Cardiac muscle cell (in vitro differentiated cells and primary cell): ENCODE measurements at places on chromosomes 1 and 21. TPM values are rescaled to one million over a fixed set of nuclear protein-coding genes. Genes with fewer than 3 reads are reported as not detected.

DNA sequence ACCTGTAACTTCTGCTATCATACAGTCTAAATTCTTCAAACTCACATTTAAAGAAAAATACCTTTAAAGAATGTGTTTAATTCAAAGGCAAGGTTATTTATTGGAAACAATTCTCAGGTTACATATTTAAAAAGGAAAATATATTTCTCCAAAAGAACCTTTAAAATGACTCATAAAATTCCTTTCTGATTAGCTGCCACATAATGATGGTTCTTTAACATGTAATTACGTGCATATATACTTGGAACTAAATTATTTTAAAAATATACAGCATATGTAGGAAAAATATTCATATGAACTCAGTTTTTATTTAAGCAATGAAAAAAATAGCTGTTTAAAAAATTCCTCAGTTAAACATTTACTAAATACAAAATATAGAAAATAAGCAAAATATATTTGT lies 173.6 kb downstream of the COP1 start:
- no peak overlapping the region for H3K27ac ChIP-seq
- no peaks in the 10 kb centered on the region for H3K36me3 ChIP-seq
- no peaks in the 10 kb centered on the region for H3K4me1 ChIP-seq

- no peak for DNase-seq
- no peaks in the 10 kb centered on the region for H3K36me3 ChIP-seq
- no peak overlapping the region for H3K27ac ChIP-seq
- no peaks in the 10 kb centered on the region for H3K4me1 ChIP-seq
- peaks cover 7% of the 10 kb centered on the region for H3K27me3 ChIP-seq
Measured at GRCh38 chr1:116764906-116765862, 11.0 kb downstream of the CD2 start.

DISC1 gene
- 8.6 and 11.5 TPM in 2 replicates for total RNA-seq

IFI44L gene
- total RNA-seq = 0.04 and 1.2 TPM in 2 replicates
